ENCODE measurements at places on chromosomes 13 and 19.

DNA sequence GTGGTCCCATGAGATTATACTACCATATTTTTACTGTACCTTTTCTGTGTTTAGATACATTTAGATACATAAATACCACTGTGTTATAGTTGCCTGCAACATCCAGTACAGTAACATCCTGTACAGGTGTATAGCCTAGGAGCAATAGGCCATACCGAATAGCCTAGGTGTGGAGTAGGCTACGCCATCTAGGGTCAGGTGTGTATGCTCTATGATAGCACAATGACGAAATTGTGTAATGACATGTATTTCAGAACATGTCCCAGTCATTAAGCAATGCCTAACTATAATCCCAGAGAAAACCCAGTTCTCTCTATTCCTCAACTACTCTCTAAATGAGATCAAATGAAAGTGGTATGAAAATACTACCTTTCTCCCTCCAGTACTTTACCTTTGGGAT, 3.9 kb downstream of the SLC25A15 start:
- no peak for DNase-seq

DNA sequence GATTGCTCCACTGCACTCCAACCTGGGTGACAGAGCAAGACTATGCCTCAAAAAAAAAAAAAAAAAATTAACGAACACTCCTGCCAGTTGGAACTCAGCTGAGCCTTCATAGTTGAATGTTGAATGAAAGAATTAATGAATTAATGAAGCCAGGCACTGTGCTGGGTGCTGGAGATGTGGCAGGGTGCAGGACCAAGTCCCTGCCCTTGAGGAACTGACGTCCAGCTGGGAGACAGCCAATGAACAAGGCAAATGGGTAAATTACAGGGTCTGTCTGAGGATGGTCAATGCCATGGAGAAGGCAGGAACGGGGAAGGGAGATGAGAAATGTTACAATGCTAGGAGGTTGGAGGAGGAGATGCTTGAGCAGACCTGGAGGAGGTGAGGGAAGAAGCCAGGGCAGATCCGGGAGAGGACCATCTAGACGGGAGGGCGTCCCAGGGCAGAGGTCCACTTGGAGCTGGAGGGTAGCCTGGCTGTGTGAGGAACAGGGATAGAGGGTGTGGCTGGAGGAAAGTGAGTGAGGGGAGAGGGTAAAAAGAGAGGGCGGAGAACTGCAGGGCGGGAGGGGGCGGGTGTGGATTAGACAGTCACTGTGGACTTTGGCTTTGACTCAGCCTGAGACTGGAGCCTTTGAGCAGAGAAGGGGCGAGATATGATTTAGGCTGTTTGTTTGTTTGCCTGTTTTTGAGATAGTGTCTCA, 16.8 kb upstream of the IGSF23 start:
- DNase-seq = no peak

- no peak for DNase-seq
Observed at GRCh38 chr13:79311386-79311785, 94.7 kb downstream of the RBM26 start.

DNA sequence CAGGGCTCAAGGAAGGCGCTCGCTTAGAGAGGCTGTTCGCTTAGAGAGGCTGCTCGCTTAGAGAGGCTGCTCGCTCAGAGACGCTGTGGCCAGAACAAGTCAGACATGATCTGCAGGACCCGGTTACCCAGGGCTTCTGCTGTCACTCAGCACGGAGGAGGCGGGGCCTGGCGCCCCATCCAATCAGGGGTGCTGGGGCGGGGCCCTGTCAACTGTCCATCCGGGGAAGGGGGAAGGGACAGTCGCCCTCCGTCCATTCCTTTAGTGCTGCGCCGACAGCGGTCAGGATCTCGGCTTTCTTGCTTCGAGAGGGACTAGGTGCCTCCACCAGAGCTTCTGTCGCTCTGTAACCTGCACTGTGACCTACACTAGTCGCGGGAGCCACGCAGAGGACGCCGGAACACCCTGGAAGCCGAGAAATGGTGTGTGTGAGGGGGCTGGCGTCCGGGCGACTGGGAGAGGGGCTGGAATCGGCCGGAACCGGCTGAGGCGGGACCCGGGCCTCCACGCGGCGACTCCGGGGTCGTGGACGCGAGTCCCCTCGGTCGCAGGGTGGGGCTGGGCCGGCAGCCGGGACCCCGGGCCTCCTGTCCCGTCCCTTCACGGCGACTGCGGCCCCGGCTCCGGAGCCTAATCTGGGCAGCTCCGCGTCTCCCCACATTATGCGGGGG, at the start of gene ZNF440:
TSS of gene ZNF440 (plus strand) at position 245 of the 671 bp plus-strand sequence. CDS start at position 420, 175 bp downstream.
- peak; percentile 92 for DNase-seq

- DNase-seq = no peak
Observed at GRCh38 chr13:59963827-59964226, 199.9 kb downstream of the DIAPH3 start.

- no peak for DNase-seq
Observed at GRCh38 chr13:72198967-72199560, 332.1 kb upstream of the DACH1 start.

DNA sequence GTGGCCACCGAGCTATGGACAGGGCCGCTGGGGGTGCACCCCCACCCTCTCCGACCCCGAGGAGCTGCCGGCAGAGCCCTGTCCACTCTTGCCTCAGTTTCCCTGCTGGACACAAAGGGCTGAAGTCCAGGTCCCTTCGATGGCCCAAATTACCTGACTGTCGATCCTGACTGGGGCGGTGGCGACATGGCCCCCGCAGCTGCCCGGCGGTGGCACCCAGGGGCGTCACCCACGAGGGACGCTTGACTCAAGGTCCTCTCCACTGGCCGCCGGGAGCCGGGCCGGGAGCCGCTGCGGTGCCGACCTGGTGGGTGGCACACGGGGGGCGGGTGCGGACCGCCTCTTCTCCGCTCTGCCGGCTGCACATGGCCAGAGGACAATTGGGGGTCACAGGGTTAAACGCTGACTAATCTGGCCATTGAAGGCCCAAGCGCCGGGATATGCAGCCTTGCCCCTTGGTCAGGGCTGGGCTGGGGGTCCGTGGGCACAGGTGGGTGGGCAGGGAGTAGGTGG, 16.4 kb downstream of the ARID3A start:
- no peak for DNase-seq

- no peak for DNase-seq
Observed at GRCh38 chr13:101238555-101238954, 177.8 kb downstream of the NALCN start.

DNA sequence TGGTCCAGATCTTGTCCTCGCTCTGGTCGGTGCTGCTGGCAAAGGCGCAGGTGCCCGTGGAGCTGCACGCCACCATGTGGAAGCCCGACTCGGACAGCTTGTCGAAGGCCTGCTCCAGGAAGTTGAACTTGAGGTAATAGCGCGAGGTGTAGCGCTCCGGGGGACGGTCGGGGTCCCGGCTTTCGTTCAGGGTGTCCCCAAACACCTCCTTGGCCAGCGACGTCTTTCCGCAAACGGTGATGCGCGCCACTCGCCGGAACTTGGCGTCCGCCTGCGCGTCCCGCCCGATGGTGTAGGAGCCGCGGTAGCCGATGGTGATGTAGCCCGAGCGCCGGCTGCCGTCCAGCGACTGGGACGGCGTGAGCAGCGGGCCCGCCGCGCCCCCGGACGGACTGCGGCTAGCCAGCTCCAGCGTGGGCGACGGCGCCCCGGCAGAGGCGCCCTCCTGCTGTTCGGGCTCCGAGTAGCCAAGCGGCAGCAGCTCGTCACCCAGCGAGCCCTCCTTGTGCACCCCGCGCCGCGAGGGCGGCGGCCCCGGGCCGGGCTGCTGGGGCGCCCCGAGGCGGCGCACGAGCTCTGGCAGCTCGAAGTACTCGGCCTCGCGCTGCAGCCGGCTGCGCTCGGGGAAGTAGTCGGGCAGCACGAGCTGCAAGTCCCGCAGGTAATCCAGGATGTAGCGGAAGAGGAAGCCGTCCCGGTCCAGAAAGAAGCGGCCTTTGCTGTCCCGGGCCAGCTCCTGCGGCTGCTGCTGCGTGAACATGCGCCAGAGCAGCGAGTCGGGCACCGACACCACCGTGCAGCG, 801 bp downstream of the KCTD12 start:
- DNase-seq = peak; percentile 26

DNA sequence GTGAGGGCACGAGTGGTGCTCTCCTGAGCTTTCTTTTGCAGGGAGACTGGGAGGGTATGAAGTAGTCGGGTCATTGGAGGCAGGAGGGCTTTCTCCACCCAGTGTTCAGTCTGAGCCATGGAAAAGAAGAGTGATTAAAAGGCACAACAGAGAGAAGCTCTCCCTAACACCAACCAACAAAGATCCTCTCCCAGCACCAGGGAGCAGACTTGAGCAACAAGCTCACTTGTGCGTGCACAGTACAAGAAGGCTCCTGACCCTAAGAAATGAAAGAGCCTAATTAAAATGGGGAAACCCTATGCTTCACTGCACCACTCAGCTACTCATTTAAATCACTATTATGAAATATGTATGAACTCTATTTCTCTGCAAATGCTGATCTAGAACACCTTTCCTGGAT, 276.3 kb upstream of the SOX21 start:
- no peak for DNase-seq

GRCh38 chr13:80975903-80976302, 635.0 kb upstream of the SPRY2 start:
- no peak for DNase-seq

DNA sequence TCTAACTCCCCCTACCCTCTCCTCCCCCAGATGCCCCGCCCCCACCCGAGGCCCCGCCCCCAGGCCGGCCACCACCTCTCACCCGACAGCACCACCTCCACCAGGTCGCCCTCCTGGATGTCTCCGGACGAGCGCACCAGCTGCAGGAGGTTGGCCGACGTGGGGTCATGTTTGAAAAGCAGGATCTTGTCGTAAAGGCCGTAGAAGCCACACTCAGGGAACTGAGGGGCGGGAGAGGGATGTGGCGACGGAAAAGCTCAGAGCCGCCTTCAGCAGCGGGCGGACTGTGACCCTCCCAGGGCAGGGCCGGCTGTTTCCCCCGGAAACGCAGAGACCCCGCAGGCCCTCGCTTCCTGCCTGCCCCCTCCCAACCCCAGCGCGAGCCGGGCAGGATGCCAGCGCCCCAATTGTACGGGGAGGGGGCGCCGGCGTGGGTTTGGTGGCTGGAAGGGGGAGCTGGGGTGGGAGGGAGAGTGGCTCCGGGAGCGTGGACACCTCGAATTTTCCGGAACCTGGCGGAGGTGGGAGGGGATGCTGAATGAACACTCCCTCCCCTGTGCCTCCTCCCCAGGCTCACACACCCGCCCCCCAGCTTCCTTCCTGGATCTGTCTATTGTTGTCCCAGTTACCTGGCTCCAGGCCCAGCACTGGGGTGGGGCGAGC, 3.0 kb downstream of the PRKD2 start:
- DNase-seq = no peak

GRCh38 chr19:6415591-6416190, 8.9 kb downstream of the KHSRP start:
- no peak for DNase-seq

GRCh38 chr13:26839682-26840081, 79.1 kb upstream of the GPR12 start:
- DNase-seq = no peak

Measured in SW 1271 (cell line).